ENCODE measurements at places on chromosomes 16 and 17. TPM values are rescaled to one million over a fixed set of nuclear protein-coding genes. Genes with fewer than 3 reads are reported as not detected.

The TTLL6 gene
- under 0.01 TPM for total RNA-seq

The MGAT5B gene
- total RNA-seq: not detected

The NAGS gene
- total RNA-seq: 4.7 TPM

The NPIPB9 gene
- total RNA-seq: 12.3 TPM

The CDC6 gene
- total RNA-seq: 0.98 TPM

The SLC4A1 gene
- not detected for total RNA-seq

The PRPSAP2 gene
- total RNA-seq: 41.3 TPM

The LPCAT2 gene
- 12.3 TPM for total RNA-seq

The NPB gene
- not detected for total RNA-seq

The CFAP97D1 gene
- total RNA-seq: not detected

The AHSP gene
- total RNA-seq: not detected

The KRT39 gene
- not detected for total RNA-seq

The KRTAP9-8 gene
- not detected for total RNA-seq

The FOXJ1 gene
- 0.15 TPM for total RNA-seq

The PKD1 gene
- total RNA-seq: 74.2 TPM

The CNGB1 gene
- total RNA-seq: not detected

The CDK3 gene
- total RNA-seq: 13.0 TPM

The LAT gene
- 8.2 TPM for total RNA-seq

The FGF11 gene
- 2.1 TPM for total RNA-seq

The ANKS3 gene
- 12.6 TPM for total RNA-seq

The TP53TG3C gene
- not detected for total RNA-seq

The TMEM88 gene
- total RNA-seq: 4.8 TPM

The CRYM gene
- 5.0 TPM for total RNA-seq

The PRRT2 gene
- 3.9 TPM for total RNA-seq

The HYDIN gene
- total RNA-seq: 4.9 TPM

The OR3A3 gene
- not detected for total RNA-seq

The TRIM72 gene
- not detected for total RNA-seq

The SLFN14 gene
- total RNA-seq: not detected

The GPR179 gene
- under 0.01 TPM for total RNA-seq

The TBC1D28 gene
- total RNA-seq: not detected

The HS3ST6 gene
- total RNA-seq: not detected

The KRT33B gene
- total RNA-seq: not detected

Measured in breast epithelium (tissue), 4 donors.